GM04504 (cell line): ENCODE measurements at places on chromosomes 4 and X.

- no peak for DNase-seq
These were observed 1449.2 kb downstream of the C4orf33 start for GRCh38 chr4:130545171-130545570.

DNA sequence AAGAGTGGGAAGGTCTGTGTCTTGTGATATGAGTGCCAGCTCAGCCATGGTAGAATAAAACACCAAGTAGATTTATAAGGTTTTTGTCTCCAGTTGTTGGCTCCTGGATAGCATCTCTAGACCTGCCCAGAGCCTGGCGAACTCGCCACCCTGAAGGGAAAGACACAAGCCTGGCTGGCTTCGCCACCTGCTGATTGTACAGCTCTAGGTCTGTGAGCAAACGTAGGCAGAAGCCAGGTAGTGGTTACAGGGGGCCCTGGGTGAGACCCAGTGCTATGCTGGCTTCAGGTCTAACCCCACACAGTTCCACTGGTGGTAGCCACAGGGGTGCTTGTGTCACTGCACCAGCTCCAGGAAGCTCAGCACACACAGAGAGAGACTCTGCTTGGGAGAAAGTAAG is 100.5 kb downstream of the BLTP1 start:
- DNase-seq, result no peak

DNA sequence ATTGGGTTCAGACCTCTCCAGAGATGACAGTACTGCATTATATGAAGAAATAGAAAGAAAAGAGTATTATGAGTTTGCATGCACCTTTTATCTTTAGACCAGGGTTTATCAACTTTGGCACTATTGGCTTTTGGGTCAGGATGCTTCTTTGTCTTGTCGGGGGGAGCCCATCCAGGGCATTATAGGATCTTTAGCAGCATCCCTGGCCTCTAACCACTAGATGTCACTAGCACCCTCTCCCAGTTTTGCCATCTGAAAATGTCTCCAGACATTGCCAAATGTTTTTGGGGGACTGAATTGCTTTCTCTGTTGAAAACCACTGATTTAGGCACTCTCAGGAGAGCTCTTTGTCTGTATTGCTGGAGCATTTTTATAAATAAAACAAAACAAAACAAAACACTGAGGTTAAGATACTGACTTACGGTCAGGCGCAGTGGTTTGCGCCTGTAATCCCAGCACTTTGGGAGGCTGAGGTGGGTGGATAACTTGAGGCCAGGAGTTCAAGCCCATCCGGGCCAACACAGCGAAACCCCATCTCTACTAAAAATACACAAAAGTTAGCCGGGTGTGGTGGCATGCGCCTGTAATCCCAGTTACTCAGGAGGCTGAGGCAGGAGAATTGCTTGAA is 23.6 kb downstream of the CA5B start:
- DNase-seq, result peak; percentile 17

DNA sequence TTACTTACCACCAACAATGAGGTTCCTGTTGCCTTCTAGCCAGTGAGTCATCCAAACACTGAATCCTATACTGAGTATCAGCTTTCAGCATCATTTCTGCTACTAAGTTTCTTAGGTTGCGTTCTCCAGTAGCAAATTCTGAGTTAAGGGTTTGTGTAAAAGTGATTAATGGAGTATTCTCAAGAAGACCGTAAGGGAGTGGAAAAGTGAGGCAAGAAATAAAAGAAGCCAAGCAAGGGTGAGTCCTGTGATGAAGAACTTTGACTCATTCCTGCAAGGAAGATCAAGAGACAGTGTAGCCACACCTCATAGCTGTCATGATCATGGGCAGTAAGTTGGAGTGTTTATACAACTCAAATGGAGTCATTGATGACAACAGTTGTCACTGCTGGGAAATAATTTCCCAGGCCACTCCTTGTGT is 446.2 kb downstream of the RAPGEF2 start:
- no peak for DNase-seq

GRCh38 chrX:42107495-42108488 is 184.4 kb upstream of the CASK start:
- DNase-seq, result no peak

DNA sequence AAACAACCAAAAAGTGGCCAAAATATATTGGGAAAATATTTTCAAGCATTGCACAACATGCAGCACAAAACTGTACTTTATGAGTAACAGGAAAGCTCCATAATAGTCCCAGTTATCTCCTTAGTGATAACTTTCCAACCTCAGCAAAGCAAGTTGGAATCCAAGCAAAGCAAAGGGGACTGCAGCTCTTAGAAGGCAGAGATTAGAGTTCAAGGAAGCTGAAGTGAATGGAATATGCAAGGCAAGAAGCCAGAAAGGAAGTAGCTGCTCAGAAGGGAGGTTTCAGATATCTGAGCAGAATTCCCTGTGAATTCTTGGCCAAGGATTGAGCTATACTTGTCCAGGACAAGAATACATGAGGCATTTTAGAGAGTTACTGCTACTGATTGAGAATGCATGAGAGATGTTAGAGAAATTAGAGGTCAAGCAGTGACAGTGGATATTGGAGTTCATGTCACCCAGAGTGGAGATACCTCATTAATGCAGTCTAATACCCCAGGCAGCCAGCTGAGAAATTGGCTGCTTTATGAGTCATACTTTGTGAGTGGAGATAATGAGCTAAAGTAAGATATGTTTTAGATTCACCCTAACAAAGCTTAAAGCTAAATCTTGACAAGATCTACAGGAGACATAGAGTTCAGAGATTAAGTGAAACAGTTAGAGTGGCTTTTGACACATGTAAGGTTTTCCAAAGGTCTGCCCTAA is 102.8 kb downstream of the INPP4B start:
- peak; percentile 22 for DNase-seq

GRCh38 chr4:152971053-152971452 is 34.9 kb downstream of the FHDC1 start:
- no peak for DNase-seq

GRCh38 chr4:159227984-159228383 is 125.1 kb downstream of the RAPGEF2 start:
- DNase-seq, result no peak

GRCh38 chr4:109738104-109738872 is 8.4 kb upstream of the PLA2G12A start:
- no peak for DNase-seq

DNA sequence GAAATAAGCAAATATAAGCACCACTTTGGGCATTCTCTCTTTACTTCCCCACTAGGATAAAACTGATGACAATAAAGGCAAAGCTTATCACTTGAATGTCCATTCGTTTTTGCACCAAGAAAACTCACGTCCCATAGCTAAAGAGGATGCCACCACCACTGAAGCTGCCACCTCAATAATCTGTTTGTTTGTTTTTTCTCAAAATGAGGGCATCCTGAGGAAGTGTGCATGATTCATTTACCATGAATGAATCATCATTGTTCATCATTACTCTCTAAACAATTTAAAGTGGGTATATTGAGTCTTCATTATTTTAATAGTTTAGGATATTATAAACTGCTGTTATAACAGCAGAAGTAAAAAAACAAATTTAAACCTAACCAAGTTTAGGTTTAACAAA is 168.2 kb downstream of the DCTD start:
- no peak for DNase-seq

DNA sequence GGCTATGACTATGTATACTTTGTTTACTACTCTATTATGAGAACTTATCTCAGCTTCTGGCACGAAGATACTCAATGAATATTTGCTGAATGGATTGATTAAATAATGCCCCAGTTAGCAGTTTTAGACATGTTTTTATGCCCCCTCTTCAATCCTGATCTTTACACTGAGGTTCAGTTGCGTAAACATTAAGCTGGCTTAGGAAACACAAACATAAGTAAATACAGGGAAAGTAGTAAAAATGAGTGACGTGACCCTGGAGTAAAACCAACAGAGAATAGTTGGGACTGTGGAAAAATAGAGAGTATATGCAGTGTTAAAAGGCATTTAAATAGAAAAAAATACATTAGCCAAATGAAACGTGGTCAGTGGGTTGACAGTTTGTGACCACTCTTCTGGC is 387.0 kb upstream of the ACTRT1 start:
- DNase-seq, result no peak

DNA sequence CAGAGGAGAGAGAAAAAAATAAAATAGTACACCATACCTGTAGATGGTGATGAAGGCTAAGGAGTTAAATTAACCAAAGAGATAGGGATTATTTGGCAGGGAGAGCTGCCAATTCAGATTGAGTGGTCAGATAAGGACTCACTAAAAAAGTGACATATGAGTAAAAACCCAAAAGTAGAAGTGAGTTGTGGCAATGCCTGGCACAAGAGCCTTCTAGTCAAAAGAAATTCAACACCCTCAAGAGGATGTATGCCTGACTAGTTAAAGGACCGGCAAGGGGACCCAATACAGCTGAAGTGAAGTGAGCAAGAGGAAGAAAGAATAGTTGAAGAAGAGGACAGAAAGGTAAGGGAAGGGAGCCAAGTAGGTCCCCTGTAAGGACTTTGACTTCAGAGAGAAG is 34.9 kb downstream of the ELF2 start:
- DNase-seq, result no peak
